ENCODE measurements at places on chromosomes 1 and 21.

- DNase-seq: no peak
Measured at GRCh38 chr1:189637041-189637440, 840.6 kb downstream of the BRINP3 start.

GRCh38 chr1:31704271-31705079 lies 658 bp upstream of the COL16A1 start:
- DNase-seq: no peak

GRCh38 chr1:4939266-4939665 lies 284.9 kb downstream of the AJAP1 start:
- no peak for DNase-seq

- no peak for DNase-seq
Measured at GRCh38 chr1:195185321-195185720, 1422.9 kb downstream of the KCNT2 start.

DNA sequence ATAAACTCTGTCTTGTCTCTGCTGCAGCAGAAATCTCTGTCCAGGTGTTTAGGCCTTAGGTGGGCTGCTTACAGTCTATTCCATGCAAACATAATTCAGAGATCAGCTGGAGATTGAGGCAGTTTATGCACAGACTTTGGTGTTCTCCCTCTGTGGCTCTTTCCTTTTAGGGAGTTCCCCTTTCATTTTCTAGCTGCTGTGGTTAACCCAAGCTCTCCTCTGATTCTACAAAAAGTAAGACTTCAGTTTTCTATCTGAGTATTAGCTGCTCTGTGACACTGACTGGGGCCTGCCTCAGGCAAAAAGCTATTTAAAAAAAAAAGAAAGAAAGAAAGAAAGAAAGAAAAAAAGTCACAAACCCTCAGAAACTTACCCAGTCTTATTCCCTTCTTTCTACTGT lies 211.1 kb downstream of the CAMTA1 start:
- DNase-seq: no peak

DNA sequence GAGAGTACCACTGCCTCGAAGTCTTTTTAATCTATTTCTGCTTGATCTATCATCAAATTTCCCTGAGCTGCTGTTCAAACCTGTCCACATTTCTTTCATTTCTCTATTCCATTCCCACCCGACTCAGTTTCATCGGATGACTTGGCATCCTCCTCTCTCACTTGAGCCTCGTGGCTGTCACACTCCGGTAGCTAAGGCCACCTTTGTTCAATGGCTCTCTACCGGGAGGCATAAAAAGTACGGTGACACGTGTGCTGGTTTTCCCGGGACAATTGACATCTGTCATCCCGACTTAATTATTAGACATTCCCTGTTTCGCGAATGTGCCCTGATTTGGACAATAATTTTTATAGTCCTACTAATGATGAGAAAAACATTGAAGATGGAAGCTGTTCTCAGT lies 22.6 kb downstream of the MIS18A start:
- DNase-seq: no peak

DNA sequence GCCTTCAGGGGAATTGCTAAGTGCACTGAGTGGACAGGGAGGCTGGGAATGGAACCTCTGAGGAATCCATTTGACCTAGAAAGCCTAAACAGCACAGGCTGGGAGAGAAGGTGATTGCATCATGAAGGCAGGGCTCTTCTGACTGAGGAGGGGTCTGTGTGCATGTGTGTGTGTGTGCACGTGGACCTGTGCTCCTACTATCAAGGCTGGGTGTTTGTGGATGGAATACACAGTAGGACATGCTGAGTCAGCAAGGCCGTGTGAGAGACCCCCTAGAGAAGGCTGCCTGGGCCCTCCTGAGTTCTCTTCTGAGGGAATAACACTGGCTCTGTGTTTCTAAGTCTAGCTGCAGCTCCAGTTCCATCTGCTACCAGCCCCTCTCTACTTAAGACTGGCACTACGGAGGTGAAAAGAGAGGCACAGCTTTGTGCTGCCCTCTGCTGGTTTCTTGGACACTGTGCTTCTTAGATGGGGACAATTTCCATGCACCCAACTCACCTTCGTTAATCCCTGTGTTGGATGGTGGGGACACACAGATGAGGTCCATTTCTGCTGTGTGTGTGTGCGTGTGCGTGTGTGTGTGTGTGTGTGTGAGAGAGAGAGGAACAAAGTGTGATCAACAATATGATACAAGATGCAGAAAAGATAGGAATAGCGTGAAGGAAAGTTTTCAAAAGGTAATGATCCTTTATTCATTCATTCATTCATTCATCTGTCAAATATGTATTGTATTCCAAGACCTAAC lies 6.2 kb upstream of the EFCAB14 start:
- DNase-seq: peak; percentile 58

DNA sequence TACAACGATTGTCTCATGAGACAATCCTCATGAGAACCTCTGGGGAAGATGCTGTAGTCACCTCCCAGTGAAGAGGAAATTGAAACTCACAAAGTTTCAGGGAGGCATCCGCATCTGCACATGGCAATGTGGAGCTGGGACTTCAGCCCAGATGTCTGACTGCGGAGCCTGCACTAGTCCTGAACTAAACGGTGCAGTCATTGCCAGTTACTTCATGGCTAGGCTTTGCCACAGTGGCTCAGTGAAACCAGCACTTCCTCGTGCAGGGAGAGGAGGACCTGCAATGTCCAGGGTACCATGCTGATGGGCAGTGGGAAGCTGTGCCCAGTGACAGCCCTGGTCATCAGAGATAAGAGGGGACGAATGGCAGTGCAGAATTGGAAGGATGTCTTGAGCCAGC lies 40.7 kb upstream of the ETS2 start:
- no peak for DNase-seq

DNA sequence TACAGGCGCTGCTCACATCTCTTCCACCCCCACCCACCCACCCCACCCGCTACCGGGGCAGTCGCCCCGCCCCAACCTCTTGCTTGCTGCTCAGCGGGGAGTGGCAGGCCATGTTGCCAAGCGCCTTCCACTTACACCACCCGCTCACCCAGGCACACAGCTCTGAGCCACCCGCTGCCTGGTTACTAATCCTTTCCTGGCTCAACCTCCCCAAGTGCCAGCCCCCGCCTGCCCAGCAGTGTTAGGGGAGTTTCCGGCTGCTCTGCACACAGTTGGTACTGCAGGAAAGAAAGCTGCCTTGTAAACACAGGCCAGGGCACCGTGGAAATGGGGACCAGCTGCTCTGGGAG lies 56.2 kb downstream of the LACTBL1 start:
- no peak for DNase-seq

GRCh38 chr1:89611721-89612120 lies 21.2 kb upstream of the LRRC8C start:
- no peak for DNase-seq

GRCh38 chr1:1162597-1163537 lies 10.8 kb upstream of the TTLL10 start:
- no peak for DNase-seq

DNA sequence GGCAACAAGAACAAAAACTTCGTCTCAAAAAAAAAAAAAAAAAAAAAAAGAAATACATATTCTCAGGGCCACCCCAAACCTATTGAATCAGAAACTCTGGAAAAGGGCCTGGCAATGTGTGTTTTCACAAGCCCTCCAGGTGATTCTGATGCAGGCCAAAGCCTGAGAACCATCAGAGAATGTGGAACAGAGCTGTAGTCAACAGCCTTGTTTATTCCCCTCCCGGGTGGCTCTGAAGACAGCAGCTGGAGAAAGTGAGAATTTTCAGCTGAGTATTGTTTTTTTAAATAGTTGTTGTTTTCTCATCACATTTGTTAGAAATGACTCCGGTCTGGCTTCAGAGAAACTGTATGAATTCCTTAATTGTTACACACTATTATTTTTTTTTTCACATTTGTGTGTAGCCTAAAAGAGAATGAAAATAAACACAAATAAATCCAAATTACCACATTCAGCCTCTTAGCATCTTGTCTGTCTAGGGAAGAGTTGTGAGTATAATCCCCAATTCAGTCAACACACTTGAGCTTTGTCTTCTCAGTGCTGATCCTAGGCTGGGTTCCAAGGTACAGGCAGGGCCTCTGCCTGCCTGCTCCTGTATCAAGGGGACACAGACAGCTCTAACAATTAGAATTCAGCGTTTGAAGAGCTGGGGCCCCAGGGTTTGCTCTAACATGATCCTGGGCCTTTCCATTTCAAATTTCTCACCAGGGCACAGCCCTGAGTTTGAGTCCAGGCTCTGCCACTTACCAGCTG lies 6.6 kb upstream of the AZIN2 start:
- DNase-seq: no peak

DNA sequence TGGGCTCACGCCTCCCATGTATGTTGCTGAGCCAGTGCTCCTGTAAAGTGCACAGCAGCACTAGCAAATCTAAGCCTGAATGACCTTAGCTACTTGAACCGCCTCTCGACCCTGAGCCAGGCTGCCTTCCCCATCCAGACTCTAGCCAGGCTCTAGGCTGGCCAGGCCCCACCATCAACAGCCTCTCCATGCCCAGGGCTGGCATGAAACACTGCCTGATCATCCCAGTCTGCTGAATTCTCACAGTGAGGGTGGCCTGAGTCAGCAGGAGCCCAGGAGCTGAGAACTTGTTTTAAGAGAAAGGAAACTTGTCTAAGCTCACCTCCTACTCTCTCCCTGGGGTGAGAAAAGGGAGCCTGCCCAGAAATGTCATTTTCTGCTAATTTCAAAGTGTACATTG lies 733.3 kb downstream of the PTPRU start:
- no peak for DNase-seq

DNA sequence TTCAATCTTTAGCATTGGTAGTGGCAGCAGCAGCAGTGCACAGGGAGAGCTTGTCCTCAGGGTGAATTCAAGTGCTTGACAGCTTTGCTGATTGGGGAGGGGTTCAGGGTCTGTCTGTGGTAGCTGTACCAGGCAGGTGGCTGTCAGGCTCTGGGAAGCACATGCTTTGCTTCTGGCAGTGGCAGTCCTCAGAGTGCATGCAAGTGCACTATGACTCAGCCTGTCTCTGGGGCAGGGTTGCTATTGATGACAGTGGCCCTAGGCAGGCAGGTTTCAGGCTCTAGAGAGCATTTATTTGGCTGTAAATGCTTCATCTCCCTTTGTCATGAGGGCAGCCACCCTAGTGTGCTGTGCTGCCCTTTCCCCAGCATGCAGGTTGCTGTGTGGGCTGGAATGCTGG lies 251.9 kb upstream of the LRRC7 start:
- no peak for DNase-seq

DNA sequence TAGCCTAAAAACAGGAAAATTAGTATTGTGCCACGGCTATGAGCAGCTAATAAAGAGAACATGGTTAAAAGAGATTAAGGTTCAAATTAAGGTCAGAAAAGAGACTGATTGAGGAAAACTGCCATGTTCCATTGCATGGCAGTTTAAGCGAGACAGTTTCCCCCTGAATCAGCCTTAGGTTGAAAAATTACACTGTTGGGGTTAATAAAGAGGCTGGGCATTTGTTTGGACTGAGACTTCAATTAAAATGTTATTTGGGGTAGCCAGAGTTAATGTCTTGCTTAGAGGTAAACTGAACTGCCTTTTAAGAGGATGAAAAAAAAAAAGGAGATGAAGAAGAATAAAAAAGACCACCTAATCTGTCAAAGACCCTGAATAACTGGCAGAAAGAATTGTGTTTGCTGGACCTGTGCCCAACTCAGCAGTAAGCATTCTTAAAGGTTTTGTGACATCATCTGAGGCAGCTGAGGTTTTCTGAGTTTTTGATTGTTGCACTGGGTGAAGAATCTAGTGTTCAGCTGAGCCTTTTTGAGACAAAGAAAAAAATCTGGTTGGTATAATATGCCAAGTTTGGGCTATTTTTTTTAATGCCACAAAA lies 17.7 kb upstream of the PROX1 start:
- no peak for DNase-seq

DNA sequence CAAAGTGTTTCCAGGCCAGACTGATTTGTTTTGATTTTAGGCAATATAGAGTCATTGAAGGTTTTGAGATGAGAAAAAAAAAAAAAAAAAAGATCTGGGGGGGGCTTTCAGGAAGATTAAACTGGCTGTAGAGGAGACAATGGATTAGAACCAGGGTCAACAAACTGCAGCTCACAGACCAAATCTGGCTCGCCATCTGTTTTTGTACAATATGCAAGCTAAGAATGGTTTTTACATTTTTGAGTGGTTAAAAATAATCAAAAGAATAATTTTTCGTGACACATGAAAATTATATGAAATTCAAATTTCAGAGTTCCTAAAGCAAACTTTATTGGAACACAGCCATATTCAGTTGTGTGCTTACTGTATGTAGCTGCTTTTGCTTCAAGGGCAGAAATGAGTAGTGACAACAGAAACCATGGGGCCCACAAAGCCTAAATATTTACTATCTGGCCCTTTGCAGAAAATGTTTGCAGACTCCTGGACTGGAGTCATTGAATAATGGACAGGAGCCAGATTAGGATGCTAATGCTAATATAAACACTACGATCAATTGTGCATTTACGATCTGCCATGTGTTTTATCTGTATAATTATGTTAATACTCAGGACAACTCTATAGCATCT lies 375.7 kb upstream of the DAB1 start:
- DNase-seq: no peak

DNA sequence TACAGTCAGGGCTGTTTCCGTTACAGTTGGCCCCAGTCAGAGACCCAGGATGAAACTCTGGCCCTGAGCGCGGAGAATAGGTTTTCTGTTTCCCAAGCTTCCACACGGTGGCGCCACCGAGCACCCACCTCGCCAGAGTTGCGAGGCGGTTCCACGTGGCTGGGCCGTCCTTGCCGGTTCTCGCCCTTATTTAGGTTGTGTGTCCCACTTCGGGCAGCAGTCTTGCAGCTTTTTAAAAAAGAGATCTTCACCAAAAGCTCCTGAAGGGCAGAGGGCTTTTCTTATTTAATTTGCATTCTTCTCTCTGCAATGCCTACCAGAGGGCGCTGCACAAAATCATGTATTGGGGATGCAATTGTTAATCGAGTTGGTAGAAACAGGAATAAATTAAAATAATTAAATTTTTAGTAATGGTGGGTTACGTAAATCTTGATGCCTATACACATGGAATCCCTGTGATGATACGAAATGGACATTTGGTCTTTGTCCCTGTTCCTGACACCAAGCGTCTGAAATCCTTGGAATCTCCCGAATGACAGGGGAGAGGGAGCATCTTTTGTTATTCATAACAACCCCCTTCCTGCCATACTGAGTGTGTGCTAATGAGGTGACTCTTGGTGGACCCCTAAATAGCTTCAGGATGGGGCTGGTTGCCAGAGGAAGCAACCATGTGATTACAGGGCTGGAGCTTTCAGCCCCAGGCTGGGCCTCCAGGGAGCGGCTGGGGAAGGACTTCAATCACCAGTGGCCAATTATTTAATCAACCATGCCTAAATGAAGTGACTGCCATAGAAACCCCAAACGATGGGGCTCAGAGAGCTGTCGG lies 5.6 kb upstream of the S100A7 start:
- peak; percentile 72 for DNase-seq

GRCh38 chr1:59967141-59967697 lies 40.6 kb upstream of the CYP2J2 start:
- DNase-seq: no peak

Measured in stimulated activated CD4-positive, alpha-beta T cell treated with anti-CD3 and anti-CD28 coated beads, Interleukin-4, amount 100 ng/mL, for 1 hour (primary cell).